Suppressor macrophage treated with lipopolysaccharide for 1 hour (primary cell): ENCODE measurements at places on chromosomes 5 and 9.

GRCh38 chr9:111197256-111197655 lies 132.8 kb downstream of the OR2K2 start:
- DNase-seq = no peak

GRCh38 chr5:33933723-33934169 lies 2.4 kb upstream of the RXFP3 start:
- DNase-seq = no peak

- no peak for DNase-seq
These were observed 78.0 kb downstream of the HMHB1 start for GRCh38 chr5:143889986-143890385.

DNA sequence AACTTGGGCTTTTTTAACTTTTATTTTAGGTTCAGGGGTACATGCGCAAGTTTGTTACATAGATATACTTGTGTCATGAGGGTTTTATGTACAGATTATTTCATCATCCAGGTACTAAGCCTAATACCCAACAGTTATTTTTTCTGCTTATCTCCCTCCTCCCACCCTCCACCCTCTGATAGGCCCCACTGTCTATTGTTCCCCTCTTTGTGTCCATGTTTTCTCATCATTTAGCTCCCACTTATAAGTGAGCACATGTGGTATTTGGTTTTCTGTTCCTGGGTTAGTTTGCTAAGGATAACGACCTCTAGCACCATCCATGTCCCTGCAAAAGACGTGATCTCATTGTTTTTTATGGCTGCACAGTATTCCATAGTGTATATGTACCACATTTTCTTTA lies 172.1 kb downstream of the SNCAIP start:
- DNase-seq = no peak

GRCh38 chr9:135363596-135363995 lies 116.0 kb upstream of the PPP1R26 start:
- DNase-seq = no peak
